ENCODE measurements at places on chromosomes 6 and 20.

DNA sequence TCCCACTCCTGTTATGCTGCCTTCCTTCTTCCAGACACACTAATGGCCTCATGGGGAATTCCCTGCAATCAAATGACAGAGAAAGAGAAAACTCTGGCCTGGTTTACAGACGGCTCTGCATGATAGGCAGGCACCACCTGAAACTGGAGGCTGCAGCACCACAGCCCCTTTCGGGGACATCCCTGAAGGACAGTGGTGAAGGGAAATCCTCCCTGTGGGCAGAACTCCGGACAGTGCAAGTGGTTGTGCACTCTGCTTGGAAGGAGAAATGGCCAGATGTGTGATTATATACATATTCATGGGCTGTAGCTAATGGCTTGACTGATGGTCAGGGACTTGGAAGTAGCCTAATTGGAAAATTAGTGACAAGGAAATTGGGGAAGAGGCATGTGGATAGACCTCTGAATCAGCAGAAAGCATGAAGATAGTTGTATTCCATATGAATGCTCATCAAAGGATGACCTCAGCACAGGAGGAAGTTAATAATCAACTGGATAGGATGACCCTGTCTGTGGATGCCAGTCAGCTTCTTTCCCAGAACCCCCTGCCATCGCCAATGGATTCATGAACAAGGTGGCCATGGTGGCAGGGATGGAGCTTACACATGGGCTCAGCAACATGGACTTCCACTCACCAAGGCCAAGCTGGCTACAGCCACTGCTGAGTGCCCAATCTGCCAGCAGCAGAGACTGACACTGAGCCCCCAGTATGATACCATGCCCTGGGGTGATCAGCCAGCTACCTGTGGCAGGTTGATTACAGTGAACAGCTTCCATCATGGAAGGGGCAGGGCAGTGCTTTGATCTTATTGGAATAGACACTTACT lies 44.5 kb upstream of the VSX1 start:
- DNase-seq = no peak

- DNase-seq = no peak
Observed at GRCh38 chr6:41055149-41055548, 2.1 kb downstream of the APOBEC2 start.

- peak; percentile 23 for DNase-seq
Observed at GRCh38 chr6:91167846-91168245, 581.0 kb upstream of the MAP3K7 start.

- no peak for DNase-seq
Observed at GRCh38 chr20:63659370-63659769, 1.3 kb downstream of the RTEL1 start.

Measured in eye (tissue), 1 donor.